Cortex of kidney (tissue), 1 donor: ENCODE measurements at places on chromosomes 4 and X.

GRCh38 chr4:8089862-8090261 lies 68.8 kb downstream of the ABLIM2 start:
- no peak for DNase-seq

GRCh38 chr4:55568905-55569504 lies 22.3 kb upstream of the CLOCK start:
- no peak for DNase-seq

- DNase-seq = no peak
These were observed 138.2 kb upstream of the AADAT start for GRCh38 chr4:170227928-170228327.

DNA sequence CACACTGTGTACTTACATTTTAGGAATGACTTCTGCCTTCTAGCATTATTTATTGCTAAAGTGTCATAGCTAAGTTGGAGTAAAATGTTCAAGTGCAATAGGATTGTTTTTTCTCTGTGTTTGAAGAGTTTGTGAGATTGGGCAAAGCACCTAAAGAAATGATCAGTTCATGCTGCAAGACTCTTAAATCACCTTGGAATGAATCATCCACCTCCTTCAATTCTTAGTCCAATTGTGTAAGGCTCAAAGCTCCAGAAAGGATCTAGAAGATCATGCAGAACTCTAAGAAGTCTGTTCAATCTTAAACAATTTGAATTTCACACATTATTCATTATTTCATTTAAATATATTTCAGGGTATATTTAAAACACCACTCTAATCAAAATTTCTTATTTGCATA lies 137.1 kb downstream of the AMELX start:
- no peak for DNase-seq

DNA sequence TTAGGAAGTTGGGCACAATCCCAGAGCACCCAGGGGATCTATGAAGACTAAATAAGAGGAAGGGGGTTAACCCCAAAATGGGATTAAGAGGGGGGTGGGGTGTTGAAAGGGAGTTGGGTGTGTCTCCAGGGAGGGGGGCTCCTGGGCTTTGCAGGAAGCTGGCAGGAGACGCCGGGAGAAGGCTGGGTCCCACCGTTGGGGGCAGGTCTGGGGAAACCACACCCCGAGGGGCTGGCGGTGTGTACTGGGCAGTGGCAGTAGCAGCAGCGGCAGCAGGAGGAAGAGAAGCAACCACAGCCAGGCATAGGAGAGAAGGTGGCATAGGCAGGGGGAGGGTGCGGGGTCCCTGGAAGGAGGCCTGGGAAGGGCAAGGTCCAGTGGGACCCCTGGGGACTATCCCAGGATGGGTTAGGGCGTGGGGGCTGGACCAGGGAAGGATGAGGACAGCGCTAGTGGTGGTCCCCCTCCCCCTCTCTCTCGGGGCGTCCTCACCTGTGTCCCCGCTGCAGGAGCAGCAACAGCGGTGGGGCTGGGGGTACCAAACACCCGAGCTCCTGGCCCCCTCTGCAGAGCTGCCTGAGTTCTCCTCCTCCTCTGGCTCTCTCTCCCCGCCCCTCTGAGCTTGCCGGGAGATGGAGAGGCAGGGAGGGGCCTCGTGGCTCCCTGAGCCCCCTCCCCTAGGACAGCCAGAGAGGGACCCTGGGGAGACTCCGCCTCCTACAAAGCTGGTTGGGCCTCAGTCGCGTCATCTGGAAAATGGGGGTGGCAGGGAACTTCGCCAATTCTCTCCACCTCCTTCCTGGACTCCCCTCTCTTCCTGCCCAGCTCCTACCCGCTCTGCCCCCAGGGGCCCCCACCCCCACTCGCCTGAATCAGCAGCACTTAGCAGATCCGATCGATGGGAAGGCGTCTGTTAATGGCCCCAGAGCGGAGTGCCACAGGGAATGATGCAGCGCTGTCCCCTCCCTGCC lies at the start of gene KCND1:
KCND1 (minus strand) TSS at position 596 of the 971 bp plus-strand sequence. CDS start 1,573 bp downstream, outside the sequence.
- DNase-seq = no peak

DNA sequence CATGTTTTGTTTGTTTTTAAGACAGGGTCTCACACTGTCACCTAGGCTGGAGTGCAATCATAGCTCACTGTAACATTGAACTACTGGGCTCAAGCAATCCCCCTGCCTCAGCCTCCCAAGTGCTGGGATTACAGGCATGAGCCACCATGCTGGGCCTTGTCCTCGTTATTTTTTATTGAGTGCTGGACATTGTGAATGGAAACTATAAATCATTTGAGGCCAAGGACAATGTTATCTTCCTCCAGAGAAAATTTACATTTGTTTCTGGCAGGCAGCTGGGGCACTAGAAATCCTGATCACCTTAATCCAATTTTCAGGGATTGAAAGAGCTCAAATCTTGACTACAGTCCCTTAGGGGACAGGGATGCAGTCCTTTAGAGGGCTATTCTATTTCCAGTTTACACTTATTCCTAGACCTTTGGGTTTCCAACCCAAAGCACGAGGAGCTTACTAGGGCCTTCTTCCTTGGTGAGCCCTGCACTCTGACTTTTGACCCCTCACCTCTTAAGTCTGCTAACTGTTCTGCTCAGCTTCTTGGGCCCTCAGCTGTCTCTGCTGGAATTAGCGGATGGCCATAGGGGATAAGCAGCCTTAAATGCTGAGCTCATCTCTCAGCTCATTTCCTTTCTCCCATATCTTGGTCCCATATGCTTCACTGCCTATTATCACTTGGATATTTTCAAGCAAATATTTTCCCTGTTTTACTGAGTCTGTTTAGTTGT lies 23.0 kb upstream of the PDZD4 start:
- no peak for DNase-seq

DNA sequence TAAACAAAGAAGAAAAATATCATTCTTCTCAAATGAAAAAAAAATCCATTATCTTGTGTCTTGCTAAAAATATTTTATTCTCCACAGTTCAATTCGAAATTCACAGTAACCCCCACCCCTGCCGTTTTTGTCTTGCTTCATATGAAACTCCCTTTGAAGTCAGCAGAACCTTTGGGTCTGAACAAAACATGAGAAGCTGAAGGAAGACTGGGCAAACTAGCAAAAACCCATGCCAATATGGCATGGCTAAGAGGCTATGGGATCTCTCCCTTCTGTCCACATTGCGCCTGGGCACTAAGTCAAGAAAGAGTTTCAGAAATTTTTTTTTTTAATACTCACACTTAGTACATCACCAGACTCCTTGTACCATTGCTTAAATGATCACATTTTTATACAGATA lies 136.0 kb upstream of the SMIM31 start:
- DNase-seq = no peak

- no peak for DNase-seq
These were observed 294.3 kb upstream of the IGFBP7 start for GRCh38 chr4:57404483-57404882.

- no peak for DNase-seq
These were observed 1.3 kb downstream of the SH3TC1 start for GRCh38 chr4:8200302-8200975.

DNA sequence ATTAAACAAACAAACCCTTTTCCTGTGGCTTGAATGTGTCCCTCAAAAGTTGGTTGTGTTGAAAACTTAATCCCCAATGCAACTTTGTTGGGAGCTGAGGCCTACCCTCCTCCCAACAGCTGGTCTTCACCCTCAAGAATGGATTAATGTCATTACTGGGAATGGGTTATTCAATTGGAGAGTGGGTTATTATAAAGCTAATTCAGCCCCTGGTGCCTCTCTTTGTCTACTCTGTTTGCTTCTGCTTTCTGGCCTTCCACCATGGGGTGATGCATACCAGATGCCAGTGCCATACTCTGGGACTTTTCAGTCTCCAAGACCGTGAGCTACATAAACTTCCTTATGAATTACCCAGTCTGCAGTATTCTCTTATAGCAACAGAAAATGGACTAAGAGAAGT lies 706.5 kb downstream of the CCSER1 start:
- no peak for DNase-seq

GRCh38 chr4:8159537-8160232 lies 1.1 kb upstream of the ABLIM2 start:
- no peak for DNase-seq

DNA sequence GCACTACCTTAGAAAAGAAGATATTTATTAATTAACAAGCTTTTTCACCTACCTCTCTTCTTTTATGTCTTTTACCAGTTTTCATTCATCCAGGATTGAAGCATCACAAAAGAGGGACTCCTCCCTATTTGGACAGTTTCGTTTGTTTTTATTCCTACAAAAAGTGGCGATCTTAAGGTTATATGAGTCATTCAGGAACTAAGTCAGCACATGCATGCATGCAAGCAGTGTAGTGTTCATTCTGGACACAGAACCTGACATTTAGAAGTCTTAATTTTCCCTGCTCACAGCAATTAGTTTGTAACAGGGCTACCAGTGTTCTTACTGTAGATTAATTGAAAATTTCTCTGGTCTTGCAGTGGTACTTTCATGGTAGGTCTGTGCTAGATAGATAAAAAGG lies 47.9 kb upstream of the QRFPR start:
- no peak for DNase-seq

GRCh38 chr4:110737931-110738330 lies 115.1 kb upstream of the PITX2 start:
- DNase-seq = no peak

- DNase-seq = no peak
These were observed 103.6 kb upstream of the BMP3 start for GRCh38 chr4:80926891-80927290.

- no peak for DNase-seq
These were observed 50.8 kb downstream of the HTRA3 start for GRCh38 chr4:8320386-8320750.

GRCh38 chrX:147550217-147550616 lies 361.5 kb upstream of the FMR1 start:
- no peak for DNase-seq

- no peak for DNase-seq
These were observed 145.0 kb upstream of the SPOCK3 start for GRCh38 chr4:167379076-167379835.

GRCh38 chrX:53738370-53738906 lies 51.9 kb upstream of the HUWE1 start:
- DNase-seq = no peak
